ENCODE measurements at places on chromosomes 16 and 17.

GRCh38 chr17:68424861-68425260 is 32.4 kb downstream of the WIPI1 start:
- no peak for DNase-seq

GRCh38 chr17:14630621-14631020 is 329.7 kb downstream of the HS3ST3B1 start:
- no peak for DNase-seq

DNA sequence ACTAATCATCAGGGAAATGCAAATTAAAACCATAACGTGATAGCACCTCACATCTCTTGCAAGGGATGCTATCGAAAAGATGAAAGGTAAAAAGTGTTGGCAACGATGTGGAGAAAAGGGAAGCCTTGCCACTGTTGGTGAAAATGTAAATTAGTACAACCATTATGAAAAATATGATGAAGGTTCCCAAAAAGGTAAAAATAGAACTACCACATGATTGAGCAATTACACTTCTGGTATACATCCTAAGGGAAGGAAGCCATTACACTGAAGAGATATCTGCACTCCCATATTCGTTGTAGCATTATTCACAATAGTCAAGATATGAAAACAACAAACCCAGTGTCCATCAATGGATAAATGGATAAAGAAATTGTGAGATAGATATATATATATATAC is 21.5 kb downstream of the ABCA10 start:
- no peak for DNase-seq

DNA sequence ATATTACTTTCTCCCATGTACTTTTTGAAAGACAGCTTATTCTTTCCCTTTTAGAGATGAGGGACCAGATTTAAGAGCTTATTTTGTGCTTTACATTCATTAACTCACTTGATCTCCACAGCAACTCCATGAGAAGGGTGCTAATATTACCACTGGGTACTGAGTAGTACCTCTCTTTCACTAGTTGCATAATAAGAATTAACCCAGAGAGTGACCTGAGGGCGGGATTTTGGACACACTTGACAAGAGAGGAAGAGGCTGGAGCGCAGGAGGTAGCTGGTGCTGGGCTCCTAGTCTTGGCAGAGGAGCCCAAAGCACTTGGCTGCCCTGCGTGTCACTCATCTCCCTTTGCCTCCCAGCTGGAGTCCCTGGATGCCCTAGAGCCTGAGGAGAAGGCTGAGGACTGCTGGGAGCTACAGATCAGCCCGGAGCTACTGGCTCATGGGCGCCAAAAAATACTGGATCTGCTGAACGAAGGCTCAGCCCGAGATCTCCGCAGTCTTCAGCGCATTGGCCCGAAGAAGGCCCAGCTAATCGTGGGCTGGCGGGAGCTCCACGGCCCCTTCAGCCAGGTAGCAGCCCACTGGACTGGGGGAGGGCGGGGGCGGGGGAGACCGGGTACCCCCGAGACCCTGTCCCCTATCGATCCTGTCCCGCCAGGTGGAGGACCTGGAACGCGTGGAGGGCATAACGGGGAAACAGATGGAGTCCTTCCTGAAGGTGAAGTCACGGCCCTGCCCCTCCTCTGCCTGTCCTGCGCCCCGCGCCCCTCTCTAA is 1.7 kb upstream of the MAZ start:
- no peak for DNase-seq

DNA sequence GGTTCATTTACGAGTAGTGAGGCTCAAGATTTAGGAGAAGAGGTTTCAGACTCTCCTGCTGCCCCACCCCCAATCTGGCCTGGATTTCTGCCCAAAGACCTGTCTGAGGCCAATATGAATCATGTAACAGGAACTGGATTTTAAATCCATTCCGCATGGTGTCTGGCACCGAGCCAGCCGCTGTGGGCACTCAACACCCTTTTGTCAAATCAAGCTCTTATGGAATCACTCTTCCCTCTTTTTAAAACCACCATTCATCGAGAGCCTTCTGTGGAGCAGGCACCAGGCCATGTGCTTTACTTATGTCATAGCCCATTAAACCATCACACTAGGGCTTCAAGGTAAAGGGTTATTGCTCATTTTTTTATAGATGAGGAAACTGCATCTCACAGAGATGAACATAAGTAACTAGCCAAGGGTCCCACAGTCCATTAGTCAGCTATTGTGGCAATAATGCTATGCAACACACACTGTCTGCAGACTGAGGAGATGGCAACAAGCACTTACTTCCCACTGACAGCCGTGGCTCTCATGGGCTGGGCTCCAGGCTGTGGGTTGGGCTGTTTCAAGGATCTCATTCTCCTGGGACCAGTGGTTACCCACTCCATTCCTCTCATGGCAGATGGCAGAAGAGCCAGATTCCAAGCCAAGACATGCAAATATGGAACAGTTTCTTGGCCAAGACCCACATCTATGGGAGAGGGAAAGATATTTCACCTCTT is 93.6 kb downstream of the WSCD1 start:
- no peak for DNase-seq

GRCh38 chr16:53982631-53983042 is 278.7 kb downstream of the FTO start:
- no peak for DNase-seq

GRCh38 chr17:58640202-58640601 is 51.6 kb downstream of the TEX14 start:
- no peak for DNase-seq

DNA sequence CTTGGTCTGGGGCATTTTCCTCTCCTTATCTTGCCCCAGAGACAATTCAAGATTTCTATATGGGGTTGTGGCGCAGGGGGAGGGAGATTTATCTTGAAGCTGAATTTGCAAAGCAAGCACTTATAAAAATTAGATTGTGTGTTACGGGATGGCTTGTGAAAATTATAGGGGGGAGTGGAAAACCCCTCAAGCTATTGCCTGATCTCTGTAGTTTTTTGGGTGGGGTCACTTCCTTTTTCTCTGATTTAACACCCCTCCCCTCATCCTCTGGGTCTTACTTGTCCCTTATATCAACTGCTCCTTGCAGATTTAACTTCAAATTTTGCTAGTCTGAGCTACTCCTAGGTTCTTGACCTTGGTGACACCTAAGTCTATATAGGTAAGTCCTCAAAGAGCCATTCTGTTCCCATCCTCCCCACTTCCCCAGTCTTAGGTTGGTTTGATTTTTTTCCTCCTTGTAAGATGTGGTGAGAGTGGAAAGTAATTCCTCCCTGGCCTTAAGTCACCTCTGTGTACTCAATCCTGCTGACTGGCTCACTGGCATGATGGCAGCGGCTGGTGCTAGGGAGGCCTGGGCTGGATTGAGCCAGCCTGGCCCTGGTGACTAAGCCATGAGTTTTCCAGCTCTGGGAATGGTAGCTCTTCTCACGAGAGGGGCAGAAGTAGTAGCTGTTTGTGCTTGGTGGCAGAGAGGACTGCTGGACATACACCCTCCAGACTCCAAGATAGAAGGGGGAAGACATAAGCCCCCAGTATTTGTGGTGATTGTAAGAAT is 2.3 kb downstream of the ARL4D start:
- DNase-seq: peak; percentile 91

DNA sequence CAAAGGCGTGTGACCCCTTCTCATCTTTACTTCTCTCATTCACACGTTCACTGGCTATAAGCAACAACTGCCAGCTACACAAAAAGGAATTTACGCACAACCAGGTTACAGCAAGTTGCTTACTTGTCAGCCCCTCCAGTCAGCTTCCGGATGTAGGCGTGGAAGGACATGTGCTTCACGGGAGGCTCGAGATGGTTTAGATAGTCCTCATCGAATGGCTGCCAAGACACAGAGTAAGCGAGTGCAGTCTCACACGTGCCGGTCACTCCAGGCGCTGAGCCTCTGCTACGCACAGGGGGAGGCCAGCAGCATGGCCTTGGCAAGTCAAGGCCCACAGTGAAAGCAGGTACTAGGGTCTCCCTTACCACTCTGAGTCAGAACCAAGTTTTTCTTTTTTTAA is 28.3 kb downstream of the NPLOC4 start:
- no peak for DNase-seq

DNA sequence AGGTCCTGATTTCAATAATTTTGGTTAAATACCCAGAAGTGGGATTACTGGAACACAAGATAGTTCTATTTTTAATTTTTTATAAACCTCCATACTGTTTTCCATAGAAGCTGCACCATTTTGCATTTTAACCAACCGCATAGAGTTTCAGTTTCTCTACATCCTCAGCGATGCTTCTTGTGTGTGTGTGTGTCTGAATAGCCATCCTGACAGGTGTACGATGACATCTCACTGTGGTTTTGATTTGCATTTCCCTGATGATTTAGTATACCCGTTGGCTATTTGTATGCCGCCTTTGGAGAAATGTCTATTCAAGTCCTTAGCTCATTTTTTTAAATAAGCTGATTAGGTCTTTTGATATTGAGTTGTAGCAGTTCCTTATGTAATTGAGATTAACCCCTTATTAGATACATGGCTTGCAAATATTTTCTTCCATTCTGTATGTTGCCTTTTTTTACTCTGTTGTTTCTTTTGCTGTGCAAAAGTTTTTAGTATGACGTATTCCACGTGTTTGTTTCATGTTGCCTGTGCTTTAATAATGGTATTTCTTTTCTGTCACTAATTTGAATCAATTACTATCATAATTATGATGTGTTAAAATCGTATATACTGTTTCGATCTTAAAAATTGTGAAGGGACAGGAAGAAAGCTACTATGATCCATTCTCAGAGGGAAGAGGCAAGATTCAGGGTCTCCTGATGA is 227.2 kb upstream of the MON1B start:
- no peak for DNase-seq

- no peak for DNase-seq
These were observed 406.7 kb upstream of the CCL2 start for GRCh38 chr17:33848433-33848832.

DNA sequence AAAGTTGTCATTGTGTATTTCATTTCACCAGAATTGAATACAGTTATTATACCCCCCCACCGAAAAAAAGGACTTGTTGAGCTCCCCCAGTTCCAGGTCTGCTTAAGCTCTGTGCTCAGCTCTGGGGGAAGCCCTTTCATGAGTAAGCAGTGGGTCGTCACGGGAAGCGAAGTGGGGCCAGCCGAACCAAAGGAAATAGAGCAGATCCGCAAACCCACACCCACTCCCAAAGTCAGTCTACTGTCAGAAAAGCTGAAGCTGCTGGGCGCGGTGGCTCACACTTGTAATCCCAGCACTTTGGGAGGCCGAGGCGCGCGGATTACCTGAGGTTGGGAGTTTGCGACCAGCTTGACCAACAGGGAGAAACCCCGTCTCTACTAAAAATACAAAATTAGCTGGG is 50.1 kb downstream of the PECAM1 start:
- DNase-seq: no peak

DNA sequence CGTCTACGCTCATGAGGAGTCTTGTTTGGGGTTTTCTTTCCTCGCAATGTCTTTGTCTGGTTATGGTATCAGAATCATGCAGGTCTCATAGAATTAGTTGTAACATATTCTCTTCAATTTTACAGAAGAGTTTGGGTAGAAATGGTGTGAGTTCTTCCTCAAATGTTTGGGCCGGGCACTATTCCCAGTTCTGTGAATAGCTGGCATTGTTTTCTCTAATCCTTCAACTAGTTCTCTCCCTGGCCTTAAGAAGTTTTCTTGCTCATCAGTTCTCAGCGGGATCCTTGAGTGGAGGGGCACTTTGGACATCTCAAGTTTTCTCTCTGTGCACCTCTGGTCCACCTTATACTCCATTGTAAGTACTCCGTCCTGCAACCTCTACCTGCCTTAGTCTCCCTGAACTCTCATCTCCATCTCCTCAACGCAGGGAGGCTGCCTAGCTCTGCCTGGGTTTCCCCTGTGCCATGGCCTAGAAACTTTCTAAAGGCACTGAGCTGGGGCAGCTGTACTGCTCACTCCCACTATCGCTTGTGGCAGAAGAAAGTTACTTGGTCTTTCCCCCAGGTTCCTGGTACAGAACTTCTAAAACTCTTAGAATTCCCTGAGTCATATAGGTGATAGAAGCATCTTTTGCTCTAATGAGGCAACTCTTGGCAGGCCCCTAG is 16.9 kb downstream of the NSMCE1 start:
- no peak for DNase-seq

- no peak for DNase-seq
These were observed 87.6 kb downstream of the USP31 start for GRCh38 chr16:23061669-23062068.

- no peak for DNase-seq
These were observed 23.4 kb upstream of the JPT2 start for GRCh38 chr16:1654505-1655268.

DNA sequence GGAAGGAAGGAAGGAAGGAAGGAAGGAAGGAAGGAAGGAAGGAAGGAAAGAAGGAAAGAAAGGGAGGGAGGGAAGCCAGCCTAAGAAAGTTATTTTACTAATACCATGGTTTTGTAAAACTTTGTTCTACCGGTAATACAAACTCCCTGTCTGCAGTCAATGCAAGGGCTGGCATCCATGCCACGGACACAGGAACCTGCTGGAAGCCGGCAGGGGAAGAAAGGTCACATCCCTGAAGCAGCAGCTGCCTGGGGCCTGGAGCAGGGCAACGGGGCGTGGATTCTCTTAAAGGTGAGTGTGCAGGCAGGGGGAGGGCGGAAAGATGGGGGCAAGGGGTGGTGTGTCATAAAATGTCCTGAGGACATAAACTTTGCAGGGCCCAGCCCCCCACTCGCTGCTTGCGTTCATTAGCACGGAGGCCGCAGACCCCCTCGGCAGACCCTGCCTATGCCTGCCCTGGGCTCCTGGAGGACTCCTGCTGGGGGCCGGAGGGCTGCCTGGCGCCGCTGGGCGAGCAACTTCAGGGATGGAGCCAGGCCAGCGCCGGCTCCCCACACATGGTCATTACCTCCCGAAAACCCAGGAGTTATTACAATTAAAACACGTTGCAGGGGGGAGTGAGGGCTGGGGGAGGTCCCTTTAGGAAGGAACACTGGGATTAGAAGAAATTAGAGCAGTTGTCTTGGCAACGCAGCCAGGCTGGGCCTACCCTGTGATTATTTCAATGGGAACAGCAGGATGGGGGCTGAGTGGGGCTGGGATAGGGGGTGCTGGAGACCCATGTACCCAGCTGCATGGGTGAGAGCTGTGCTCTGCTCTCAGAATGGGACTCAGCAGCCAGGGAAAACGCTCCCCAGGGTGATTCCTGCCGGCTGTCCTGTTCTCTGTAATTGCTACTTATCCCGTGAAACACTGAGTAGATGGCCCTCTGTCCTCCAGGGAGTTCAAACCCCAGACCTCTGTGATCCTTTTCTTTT is 257.9 kb downstream of the SOX9 start:
- no peak for DNase-seq

GRCh38 chr17:79372470-79373238 is 238.2 kb downstream of the RBFOX3 start:
- no peak for DNase-seq

- no peak for DNase-seq
These were observed 11.8 kb upstream of the TMEM220 start for GRCh38 chr17:10741416-10742135.

GRCh38 chr17:71360301-71360700 is 760.5 kb upstream of the SOX9 start:
- DNase-seq: no peak

GRCh38 chr16:67825119-67825518 is 17.0 kb upstream of the THAP11 start:
- DNase-seq: no peak

- peak; percentile 70 for DNase-seq
These were observed 55.4 kb downstream of the TNRC6C start for GRCh38 chr17:78013683-78014467.

- no peak for DNase-seq
These were observed 20.4 kb downstream of the CEP295NL start for GRCh38 chr17:78882540-78883088.

GRCh38 chr16:9235867-9236266 is 144.4 kb downstream of the HAPSTR1 start:
- DNase-seq: no peak

Data from AG20443 (cell line).